SJSA1 (cell line): ENCODE measurements at places on chromosomes 11 and 22. TPM values are rescaled to one million over a fixed set of nuclear protein-coding genes. Genes with fewer than 3 reads are reported as not detected.

GRCh38 chr11:131178020-131178419, 192.4 kb upstream of the NTM start:
- no peaks in the 10 kb centered on the region for H3K27me3 ChIP-seq
- DNase-seq: no peak
- no peaks in the 10 kb centered on the region for H3K36me3 ChIP-seq
- no peak overlapping the region for H3K27ac ChIP-seq
- no peaks in the 10 kb centered on the region for H3K4me1 ChIP-seq
- H3K4me3 ChIP-seq: no peak overlapping the region

DNA sequence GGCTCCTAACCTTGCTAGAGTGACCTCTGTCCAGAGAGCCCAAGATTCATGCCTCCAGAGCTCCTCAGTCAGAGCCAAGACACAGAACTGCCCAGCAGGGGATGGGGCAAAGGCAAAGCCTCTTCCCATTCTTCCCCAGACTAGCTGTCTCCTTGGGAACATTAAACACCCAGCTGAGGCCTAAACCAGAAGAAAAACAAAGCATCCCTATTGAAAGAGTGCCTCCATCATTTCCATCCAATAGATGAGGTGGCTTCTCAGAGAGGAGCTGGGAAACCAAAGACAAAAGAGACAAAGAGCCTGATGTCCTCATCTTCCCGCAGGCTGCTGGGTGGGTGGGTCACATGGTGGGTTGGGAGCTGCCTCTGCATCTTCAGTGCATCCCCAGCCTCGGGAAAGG, 37.4 kb downstream of the COMMD9 start:
- DNase-seq: no peak
- H3K4me1 ChIP-seq: peaks cover 11% of the 10 kb centered on the region
- no peak overlapping the region for H3K27ac ChIP-seq
- no peak overlapping the region for H3K4me3 ChIP-seq
- no peaks in the 10 kb centered on the region for H3K27me3 ChIP-seq

The MYRF gene
- 1.4 and 3.1 TPM in 2 replicates for total RNA-seq

The CBX7 gene
- total RNA-seq: 5.5 and 6.3 TPM in 2 replicates
